A673 (cell line): ENCODE measurements at places on chromosomes 3 and 15. TPM values are rescaled to one million over a fixed set of nuclear protein-coding genes. Genes with fewer than 3 reads are reported as not detected.

Gene DAZL
- not detected in 2 replicates for total RNA-seq

Gene HYAL2
- 17.7 and 18.1 TPM in 2 replicates for total RNA-seq

Gene SERPINI2
- total RNA-seq = not detected in 2 replicates

Gene GABRR3
- total RNA-seq = not detected in 2 replicates

Gene PODXL2
- 26.6 and 35.9 TPM in 2 replicates for total RNA-seq

Gene FAM107A
- total RNA-seq = not detected in 2 replicates

Gene MYRIP
- not detected in 2 replicates for total RNA-seq

Gene SPSB4
- 0.39 and 0.66 TPM in 2 replicates for total RNA-seq

Gene KBTBD12
- not detected in 2 replicates for total RNA-seq

Gene WDR53
- total RNA-seq = 17.8 and 23.1 TPM in 2 replicates

Gene RPL39L
- total RNA-seq = 35.3 and 43.2 TPM in 2 replicates

Gene SLC22A14
- total RNA-seq = 0.22 and 0.26 TPM in 2 replicates

Gene FBXW12
- total RNA-seq = 0.55 and 0.60 TPM in 2 replicates

Gene CAPN3
- total RNA-seq = 0.54 and 0.55 TPM in 2 replicates

Gene LRRC3B
- total RNA-seq = not detected in 2 replicates

Gene KBTBD13
- not detected in 2 replicates for total RNA-seq

Gene DMXL2
- total RNA-seq = 23.2 and 23.7 TPM in 2 replicates

Gene EPHA6
- not detected in 2 replicates for total RNA-seq

Gene ADGRG7
- total RNA-seq = 2.4 and 2.7 TPM in 2 replicates

Gene TUBGCP4
- 31.4 and 37.6 TPM in 2 replicates for total RNA-seq

Gene NPAP1
- total RNA-seq = not detected in 2 replicates

Gene PPP1R14D
- total RNA-seq = not detected in 2 replicates

Gene PARP16
- 5.7 and 7.3 TPM in 2 replicates for total RNA-seq

Gene CACNA1D
- 0.85 TPM in 1 of 2 replicates, not detected in the other for total RNA-seq

Gene LRRC49
- 9.2 and 10.9 TPM in 2 replicates for total RNA-seq

Gene OXTR
- 5.6 and 6.5 TPM in 2 replicates for total RNA-seq

Gene LRRC2
- 0.24 and 0.28 TPM in 2 replicates for total RNA-seq

Gene CCNB2
- total RNA-seq = 123 and 129 TPM in 2 replicates

Gene MORC1
- 0.68 and 0.88 TPM in 2 replicates for total RNA-seq

Gene RNU5B-1
- not detected in 2 replicates for total RNA-seq

Gene TGM4
- total RNA-seq = 0.09 TPM in 1 of 2 replicates, not detected in the other

Gene CYP8B1
- total RNA-seq = not detected in 2 replicates

Gene MUC4
- not detected in 2 replicates for total RNA-seq

Gene EAF2
- 12.4 and 13.1 TPM in 2 replicates for total RNA-seq

Gene AHSG
- total RNA-seq = 3.2 and 4.9 TPM in 2 replicates
